ENCODE measurements at places on chromosomes 4 and X.

- no peak for DNase-seq
Measured at GRCh38 chrX:63513825-63514568, 162.9 kb upstream of the SPIN4 start.

GRCh38 chrX:12269484-12269883 is 131.2 kb downstream of the FRMPD4 start:
- no peak for DNase-seq

DNA sequence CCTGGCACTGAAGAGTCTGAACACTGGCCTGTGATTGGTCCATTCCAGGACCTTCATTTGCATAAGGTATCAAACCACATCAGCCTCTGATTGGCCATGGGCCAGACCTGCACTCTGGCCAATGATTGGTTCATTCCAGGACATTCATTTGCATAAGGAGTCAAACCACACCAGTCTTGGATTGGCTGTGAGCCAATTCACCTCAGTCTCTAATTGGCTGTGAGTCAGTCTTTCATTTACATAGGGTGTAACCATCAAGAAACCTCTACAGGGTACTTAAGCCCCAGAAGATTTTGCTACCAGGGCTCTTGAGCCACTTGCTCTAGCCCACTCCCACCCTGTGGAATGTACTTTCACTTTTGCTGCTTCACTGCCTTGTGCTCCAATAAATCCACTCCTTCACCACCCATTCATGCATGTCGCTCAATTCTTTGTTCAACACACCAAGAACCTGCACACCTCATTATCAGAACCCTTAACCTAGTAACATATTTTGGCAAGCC is 14.2 kb upstream of the HERC5 start:
- no peak for DNase-seq

DNA sequence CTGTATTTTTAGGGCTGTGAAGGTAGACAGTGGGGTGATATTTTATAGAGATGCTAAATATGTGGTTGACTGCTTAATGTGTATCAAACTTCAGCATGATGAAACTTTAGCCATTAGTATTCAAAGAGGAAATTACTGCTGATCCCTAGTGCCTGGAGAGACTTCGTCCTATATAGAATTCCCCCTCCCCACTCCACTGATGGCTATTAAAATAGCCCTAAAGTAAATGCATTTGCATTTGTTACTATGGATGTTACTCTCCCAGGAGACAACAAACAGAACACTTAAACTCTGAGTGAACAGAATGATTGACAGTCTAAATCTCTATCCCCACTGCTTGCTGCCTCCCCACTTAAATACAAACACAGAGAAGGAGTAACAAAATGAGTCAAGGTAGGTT is 39.1 kb downstream of the ADGRL3 start:
- DNase-seq, result no peak

GRCh38 chr4:9895333-9895705 is 113.9 kb downstream of the DRD5 start:
- no peak for DNase-seq

- DNase-seq, result no peak
Measured at GRCh38 chr4:5963611-5964010, 54.6 kb downstream of the C4orf50 start.

DNA sequence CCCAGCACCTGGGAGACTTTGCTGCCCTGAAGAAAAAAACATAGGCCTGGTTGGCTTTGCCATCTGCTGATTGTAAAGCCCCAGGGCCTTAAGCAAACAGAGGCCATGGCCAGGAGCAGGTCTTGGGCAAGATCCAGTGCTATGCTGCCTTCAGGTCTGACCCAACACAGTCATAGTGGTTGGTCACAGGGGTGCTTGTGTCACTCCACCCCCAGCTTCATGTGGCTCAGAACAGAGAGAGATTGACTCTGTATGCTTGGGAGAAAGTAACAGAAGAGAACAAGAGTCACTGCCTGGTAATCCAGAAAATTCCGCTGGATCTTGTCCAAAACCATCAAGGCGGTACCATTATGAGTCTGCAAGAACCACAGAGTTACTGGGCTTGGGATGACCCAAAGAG is 24.4 kb upstream of the SMARCA5 start:
- DNase-seq, result no peak

DNA sequence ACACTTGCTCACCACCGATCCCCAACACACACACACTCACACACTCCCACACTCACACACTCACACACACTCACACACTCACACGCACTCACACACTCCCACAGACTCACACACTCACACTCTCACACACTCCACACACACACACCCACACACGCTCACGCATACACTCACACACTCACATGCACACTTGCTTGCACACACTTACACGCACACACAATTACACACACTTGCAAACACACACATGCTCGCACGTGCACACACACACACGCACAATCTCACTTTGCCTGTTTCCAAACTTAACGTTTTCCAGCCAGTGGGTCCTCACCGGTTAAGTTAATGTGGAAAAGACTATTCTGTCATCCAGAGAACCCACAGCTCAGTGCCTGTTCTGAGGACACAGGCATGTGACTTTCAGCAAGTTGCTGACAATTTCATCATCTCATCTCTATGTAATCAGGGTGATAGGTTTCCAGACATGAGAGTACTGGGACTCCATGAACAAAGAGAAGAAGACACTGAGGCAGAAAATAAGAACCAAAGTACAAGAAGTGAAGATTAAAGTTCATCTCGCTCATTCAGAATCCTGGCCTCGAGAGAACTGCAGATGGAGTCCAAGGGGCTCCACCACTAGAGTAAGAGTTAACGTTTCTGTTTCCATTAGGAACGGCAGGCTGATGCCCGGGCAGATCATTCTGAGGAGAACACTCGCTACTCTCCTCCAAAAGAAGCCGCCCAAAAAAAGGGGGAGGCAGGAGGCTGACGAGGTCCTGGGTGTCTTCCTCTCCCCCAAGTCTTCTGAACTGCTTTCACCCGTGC is 153.2 kb upstream of the FRG1 start:
- DNase-seq, result no peak

GRCh38 chrX:150446151-150446550 is 83.0 kb downstream of the MAMLD1 start:
- DNase-seq, result no peak

DNA sequence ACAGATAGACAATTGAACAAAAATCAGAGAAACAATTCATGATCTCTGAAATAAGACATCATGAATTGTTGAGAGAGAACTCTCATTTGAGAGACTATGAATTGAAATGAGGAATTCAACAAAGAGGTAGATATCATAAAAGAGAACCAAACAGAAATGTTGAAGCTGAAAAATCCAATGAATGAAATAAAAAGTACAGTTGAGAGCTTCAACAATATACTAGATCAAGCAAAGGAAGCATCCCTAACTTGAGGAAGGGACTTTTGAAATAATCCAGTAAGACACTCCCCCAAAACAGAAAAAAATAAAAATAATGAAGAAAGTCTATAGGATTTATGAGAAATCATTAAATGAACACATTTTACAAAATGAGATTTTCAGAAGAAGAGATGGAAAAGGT is 310.0 kb upstream of the PCDH10 start:
- no peak for DNase-seq

- no peak for DNase-seq
Measured at GRCh38 chr4:180363815-180364214, 1879.4 kb upstream of the TENM3 start.

DNA sequence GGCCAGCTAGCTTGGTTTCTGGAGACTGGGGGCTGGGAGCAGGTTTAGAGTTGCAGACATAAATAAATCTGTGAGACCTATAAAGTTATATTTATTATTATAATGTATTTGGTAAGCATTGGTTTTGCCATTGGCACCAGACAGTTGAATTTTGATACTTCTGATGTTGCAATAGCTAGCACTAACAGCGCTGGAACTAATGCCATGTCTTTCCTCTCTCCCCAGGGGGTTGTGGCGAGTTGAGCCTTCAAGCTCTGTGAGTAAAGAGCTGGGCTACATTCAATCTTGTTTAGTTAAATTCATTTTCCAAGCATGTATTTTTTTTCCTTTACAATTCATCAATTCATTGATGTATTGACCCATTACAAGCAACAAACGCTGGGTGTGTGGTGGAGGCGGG is 358.7 kb upstream of the NR3C2 start:
- no peak for DNase-seq

DNA sequence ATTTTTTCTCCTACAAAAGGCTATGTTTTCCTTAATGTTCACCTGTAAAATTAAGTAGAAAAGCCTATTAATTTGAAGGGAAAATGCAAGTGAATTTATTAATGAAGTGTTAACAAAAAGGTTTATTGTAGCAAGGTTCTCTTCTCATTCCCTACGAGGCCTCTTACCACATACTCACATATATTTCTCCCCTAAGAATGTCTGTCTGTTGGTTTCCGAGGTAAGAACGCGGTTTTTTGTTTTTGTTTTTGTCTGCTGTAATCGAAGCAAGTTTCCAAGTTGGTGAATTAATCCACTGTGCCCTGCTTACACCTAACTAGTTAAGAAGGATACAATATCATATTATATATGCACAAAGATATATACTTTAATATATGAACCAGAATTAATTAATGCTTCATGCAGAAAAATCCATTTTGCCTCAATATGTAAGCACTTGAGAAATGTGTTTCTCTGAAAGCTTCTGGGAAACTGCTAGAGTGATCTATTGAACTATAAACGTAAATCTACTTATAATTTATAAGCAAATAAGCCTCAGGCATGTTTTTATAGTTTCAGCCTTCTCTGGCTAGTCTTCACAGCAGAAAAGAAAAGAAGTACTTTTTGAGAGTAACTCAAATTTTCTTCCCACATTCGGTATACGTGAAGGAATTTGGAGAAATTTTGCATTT is 120.8 kb downstream of the EGF start:
- no peak for DNase-seq

GRCh38 chr4:163391756-163392155 is 48.1 kb downstream of the NPY5R start:
- DNase-seq, result no peak

DNA sequence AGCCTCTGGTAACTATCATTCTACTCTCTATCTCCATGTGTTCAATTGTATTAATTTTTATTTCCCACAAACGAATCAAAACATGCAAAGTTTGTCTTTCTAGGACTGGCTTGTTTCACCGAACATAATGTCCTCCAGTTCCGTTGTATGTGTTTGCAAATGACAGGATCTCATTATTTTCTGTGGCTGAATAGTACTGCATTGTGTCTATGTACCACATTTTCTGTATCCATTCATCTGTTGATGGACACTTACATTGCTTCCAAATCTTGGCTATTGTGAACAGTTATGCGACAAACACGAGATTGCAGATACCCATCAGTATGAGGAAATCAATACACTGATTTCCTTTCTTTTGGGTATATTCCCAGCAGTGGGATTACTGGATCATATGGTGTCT is 8.4 kb upstream of the LDOC1 start:
- DNase-seq, result no peak

DNA sequence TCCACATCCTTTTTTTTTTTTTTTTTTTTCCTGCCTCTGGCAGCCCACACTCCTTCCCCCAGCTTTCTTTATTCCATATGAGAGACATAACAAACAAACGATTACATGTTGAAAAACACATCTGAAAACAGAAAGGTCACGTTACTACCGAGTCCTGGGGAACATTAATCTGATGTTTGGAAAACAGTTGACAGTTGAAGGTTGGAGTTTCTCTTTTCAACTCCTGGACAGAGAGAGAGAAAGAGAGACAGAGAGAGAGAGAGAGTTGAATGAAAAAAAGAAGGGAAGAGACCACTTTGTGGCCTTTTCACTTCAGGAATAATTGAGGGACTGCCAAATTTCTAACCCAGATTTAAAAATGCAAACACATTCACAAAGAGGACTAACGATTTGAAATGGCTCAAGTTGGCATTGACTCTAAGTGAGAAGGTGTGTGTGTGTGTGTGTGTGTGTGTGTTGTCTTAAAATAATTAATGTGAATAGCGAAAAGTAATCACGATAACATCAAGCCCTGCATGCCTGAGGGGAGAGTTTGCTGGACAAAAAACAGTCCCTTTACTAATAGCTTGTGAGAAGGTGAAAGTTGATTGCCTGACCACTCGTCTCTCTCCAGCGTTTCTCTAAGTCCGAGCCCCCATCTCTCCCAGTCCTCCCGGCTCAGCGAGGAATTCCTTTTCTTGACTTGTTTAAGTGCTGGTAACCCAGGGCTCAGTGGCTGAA is 67.3 kb downstream of the FBXO8 start:
- no peak for DNase-seq

- no peak for DNase-seq
Measured at GRCh38 chr4:113756005-113756410, 5.5 kb downstream of the CAMK2D start.

- no peak for DNase-seq
Measured at GRCh38 chr4:73451404-73451803, 15.4 kb downstream of the AFP start.

GRCh38 chrX:69138512-69138911 is 26.7 kb downstream of the PJA1 start:
- DNase-seq, result no peak
